ENCODE measurements at places on chromosomes 16 and 17.

DNA sequence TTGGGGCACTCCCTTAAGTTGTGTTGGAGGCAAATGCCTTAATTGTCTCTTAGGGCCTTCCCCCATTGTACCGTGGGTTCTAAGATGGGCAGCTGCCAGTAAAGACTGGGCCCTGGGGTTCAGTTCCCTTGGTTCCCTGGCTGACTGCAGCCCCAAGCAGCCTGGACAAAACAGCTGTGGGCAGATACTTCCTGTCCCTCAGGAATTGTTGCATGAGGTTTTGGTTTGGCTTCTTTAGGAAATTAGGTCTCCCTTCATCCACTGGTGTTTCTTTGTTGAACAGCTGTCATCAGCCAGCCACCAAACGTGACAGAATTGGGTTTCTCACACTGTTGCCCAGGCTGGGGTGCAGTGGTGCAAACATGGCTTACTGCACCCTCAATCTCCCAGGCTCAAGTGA, 42.0 kb upstream of the ETV4 start:
- DNase-seq = no peak

DNA sequence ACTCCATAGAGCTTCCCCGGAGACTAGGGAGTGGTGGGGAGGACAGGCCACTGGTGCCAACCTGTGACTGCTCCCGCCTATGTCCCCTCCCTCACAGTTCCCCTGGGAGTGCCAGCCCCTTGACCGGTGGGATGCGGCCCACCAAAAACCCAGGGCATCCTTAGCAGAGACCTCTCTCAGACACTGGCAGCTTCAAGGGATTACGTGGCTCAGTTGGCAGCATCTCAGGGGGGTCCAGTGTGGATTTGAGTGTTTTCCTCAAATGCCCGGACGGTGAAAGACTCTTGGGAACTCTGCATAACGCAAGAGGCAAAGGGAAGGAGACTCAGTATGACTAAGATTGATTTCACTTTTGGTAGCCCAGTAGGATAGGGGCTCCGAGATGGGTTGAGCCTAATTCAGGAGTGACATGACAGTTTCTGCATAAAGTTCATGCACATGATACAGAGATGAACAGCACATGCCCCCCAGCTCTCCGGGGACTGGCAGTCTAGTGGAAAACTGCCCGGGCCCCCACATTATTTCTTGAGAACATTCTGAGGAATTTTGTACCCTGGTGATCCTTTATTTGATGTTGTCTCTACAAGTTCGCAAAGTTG, 50.4 kb downstream of the TRARG1 start:
- no peak for DNase-seq

DNA sequence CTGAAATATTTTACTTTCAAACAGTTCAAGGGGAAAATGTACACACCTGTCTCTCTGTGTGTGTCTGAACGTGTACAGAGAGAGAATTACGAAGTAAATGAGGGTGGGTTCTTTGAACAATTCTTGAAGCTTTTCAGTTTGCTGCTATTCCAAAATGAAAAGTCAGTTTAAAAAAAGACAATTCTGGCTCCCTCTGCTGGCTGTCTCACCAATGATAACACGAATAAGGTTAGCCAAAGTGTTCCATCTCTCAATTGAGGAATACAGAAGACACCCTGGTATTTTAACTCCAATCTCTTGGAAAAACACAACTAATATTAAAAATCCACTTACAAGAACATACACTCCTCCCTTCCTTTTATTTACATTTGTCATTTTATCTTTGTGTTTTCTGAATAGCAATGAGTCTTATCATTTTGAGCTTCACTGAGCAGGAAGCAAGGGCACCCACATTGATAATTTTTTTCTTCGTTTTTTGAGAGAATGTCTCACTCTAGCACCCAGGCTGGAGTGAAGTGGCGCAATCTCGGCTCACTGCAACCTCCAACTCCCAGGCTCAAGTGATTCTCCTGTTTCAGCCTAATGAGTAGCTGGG, 20.5 kb downstream of the EFTUD2 start:
- DNase-seq = no peak

GRCh38 chr16:87391950-87392820, at the start of gene MAP1LC3B:
TSS of gene MAP1LC3B (plus strand) at chr16:87392336. CDS start at chr16:87392428, 92 bp downstream.
- no peak for DNase-seq

- no peak for DNase-seq
These were observed 355.4 kb upstream of the SOX9 start for GRCh38 chr17:71765437-71765836.

- DNase-seq = no peak
These were observed 254.5 kb upstream of the ELAC2 start for GRCh38 chr17:13272296-13272695.

DNA sequence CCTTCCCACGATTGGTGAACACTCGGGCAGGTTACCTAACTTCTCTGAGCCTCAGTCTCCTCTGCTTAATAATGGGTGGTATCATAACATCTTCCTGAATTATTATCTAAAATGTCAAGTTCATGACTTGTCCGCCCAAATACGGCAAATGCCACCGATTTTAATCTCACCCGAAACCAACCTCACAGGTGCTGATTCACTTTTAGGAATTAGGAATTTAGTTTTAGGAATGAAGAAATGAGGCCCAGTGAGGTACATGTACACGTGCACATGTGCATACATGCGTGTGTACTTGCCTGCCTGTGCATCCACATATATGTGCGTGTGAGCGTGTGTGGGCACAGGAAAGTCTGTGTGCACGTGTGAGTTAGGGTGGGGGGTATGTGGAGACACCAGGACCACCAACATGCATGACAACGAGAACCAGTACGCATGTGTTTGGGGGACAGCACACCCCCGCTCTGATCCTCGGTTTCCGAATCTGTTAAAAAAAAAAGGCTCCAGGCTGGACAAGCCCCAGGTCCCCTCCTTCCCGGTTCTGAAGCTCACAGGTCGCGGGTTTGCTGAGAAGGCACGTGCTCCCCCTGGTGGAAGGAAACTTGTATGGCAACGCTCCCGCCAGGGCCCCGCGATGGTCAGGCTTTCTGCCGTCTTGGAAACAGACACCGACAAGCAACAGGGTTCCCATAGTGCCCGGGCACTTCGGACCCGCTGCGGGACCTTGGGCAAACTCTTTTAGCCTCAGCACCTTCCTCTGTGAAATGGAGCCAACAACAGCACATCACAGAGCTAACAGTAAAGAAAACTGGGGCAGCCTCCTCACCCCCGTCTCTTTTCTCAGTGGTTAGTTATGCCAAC, 219.2 kb downstream of the RBFOX3 start:
- DNase-seq = peak; percentile 72

GRCh38 chr17:81277421-81277820, 17.7 kb downstream of the SLC38A10 start:
- no peak for DNase-seq

- DNase-seq = no peak
These were observed 25.1 kb downstream of the GSG1L start for GRCh38 chr16:28038409-28038808.

DNA sequence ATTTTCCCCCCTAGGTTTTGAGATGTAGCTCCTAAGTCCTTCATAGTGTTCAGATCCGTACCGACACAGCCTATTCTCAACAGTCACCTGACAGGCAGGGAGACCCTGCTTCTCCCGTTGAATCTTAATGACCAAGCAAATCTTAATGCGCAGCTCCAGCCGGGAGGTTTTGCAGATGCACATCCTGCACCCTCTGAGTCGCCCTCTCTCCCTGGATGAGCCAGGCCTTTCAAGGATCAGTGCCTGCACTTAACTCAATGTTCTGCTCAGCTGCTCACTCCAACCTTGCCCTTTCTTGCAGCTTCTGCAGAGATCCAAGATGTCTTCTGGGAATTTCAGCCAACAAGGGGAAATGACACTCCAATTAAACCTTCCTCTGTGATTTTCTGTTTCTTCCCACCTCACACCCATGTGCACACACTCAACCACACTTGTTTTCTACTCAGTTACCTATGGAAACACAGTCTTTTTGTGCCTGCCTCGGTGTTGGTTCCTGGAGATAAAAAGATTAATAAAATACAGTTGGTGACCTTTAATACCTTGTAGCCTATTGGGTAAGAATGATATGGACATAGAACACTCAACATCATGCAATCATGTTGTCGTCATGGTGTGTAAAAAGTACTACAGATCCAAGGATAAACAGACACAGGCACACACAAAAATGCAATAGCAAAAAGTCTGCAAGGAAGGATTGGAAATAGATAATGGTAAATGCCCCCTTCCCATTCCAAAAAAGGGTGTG, 76.9 kb upstream of the DYNLRB2 start:
- DNase-seq = no peak

GRCh38 chr17:50631195-50631907, 3.3 kb upstream of the ABCC3 start:
- DNase-seq = no peak
